Naive B cell (primary cell): ENCODE measurements at places on chromosomes 3 and 15. TPM values are rescaled to one million over a fixed set of nuclear protein-coding genes. Genes with fewer than 3 reads are reported as not detected.

GRCh38 chr3:150469931-150470740 is 62.0 kb downstream of the TSC22D2 start:
- H3K27me3 ChIP-seq = no peaks in the 10 kb centered on the region
- DNase-seq = no peak
- peak overlapping the region; percentile 39 for H3K27ac ChIP-seq
- H3K36me3 ChIP-seq = no peaks in the 10 kb centered on the region

DNA sequence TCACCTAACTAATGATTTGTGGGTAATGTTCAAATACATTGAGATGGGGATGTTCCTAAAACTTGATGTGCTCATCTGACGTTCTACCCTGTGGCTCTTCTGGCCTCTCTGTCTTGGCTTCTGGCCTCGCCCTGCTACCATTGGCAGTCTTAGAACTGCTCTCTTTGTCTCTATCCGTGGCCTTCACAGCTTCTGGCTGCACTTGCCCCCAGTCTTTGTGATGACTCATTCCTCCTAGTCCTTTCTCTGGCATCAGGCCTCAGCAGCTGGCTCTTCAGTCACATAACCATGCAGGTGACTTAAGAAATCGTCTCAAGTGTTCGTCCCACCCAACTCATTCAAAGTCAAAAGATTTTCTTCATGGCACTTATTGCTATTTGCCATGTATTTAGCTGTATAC is 188.1 kb downstream of the BBX start:
- H3K36me3 ChIP-seq = peaks cover 24% of the 10 kb centered on the region
- H3K4me1 ChIP-seq = peaks cover 16% of the 10 kb centered on the region
- DNase-seq = no peak
- no peak overlapping the region for H3K4me3 ChIP-seq

- H3K4me1 ChIP-seq = no peaks in the 10 kb centered on the region
- H3K27me3 ChIP-seq = no peaks in the 10 kb centered on the region
- DNase-seq = no peak
- H3K27ac ChIP-seq = no peak overlapping the region
- no peak overlapping the region for H3K4me3 ChIP-seq
These were observed 33.0 kb upstream of the FAN1 start for GRCh38 chr15:30870681-30871080.

GRCh38 chr3:123156276-123156995 is 45.3 kb upstream of the SEC22A start:
- no peak overlapping the region for H3K4me3 ChIP-seq
- H3K27ac ChIP-seq = no peak overlapping the region
- no peaks in the 10 kb centered on the region for H3K27me3 ChIP-seq
- no peaks in the 10 kb centered on the region for H3K36me3 ChIP-seq
- no peak for DNase-seq

GRCh38 chr15:35443376-35443775 is 102.6 kb downstream of the DPH6 start:
- H3K27ac ChIP-seq = no peak overlapping the region
- no peaks in the 10 kb centered on the region for H3K4me1 ChIP-seq
- H3K36me3 ChIP-seq = peaks cover 8% of the 10 kb centered on the region

- no peak overlapping the region for H3K4me3 ChIP-seq
- no peak overlapping the region for H3K27ac ChIP-seq
- no peaks in the 10 kb centered on the region for H3K4me1 ChIP-seq
- H3K27me3 ChIP-seq = no peaks in the 10 kb centered on the region
These were observed 196.2 kb downstream of the TUSC7 start for GRCh38 chr3:116905794-116906193.

DNA sequence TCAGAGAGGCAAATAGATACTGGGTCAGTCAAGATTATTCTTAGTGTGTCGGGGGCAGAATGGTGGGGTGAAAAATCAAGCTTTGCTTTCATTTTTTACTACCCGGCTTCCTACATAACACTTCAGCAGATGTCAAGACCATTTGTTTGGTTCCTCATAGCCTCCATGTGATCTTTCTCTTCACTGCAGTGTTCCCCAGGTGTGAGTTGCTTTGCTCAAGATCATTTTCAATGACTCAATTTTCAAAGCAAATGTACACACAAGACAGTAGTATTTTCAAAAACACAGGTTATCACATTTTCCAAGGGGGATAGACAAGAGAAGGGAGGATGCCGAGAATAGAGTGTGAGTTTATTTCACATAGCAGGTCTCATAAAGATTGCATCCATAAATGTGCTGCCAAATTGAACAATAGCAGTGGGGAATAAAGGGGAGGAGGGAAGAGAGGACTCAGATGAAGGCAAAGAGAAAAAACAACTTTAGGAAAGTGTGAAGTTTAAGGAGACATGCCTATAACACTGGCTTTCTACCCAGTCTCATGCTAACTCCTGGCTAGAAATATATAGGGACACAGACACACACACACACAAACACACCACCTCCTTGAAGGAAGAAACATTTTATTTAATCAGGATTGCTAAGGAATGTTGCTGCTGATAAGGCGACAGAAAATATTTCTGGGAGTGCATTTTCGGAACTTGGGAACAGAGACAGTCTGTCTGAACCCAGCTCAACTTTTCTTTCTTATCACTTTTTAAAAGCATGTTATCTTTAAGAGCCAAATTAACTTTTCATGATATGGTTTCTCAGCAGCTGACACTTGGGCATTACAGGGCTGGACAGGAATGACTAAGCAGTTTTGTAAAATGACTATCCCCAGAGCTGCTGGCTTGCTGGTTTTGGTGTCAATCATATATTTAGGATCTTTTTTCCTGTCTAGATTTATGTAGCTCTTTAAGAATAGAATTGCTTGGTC is 402.4 kb downstream of the RBMS3 start:
- no peak for DNase-seq
- no peak overlapping the region for H3K27ac ChIP-seq
- H3K36me3 ChIP-seq = no peaks in the 10 kb centered on the region
- H3K27me3 ChIP-seq = no peaks in the 10 kb centered on the region
- no peak overlapping the region for H3K4me3 ChIP-seq
- no peaks in the 10 kb centered on the region for H3K4me1 ChIP-seq

Gene ARPIN
- polyA plus RNA-seq = not detected

Gene GPR27
- not detected for polyA plus RNA-seq

Gene TMEM207
- polyA plus RNA-seq = not detected

Gene GHSR
- not detected for polyA plus RNA-seq
